ENCODE measurements at places on chromosomes 6 and 20.

DNA sequence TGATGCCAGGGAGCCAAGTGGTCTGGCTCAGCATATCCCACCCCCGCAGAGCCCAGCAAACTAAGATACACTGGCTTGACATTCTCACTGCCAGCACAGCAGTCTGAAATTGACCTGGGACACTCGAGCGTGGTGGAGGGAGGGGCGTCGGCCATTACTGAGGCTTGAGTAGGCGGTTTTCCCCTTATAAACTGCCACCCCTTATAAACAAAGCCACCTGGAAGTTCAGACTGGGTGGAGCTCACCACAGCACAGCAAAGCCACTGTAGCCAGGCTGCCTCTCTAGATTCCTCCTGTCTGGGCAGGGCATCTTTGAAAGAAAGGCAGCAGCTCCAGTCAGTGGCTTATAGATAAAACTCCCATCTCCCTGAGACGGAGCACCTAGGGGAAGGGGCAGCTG lies 19.4 kb downstream of the TINAG start:
- no peak for DNase-seq

DNA sequence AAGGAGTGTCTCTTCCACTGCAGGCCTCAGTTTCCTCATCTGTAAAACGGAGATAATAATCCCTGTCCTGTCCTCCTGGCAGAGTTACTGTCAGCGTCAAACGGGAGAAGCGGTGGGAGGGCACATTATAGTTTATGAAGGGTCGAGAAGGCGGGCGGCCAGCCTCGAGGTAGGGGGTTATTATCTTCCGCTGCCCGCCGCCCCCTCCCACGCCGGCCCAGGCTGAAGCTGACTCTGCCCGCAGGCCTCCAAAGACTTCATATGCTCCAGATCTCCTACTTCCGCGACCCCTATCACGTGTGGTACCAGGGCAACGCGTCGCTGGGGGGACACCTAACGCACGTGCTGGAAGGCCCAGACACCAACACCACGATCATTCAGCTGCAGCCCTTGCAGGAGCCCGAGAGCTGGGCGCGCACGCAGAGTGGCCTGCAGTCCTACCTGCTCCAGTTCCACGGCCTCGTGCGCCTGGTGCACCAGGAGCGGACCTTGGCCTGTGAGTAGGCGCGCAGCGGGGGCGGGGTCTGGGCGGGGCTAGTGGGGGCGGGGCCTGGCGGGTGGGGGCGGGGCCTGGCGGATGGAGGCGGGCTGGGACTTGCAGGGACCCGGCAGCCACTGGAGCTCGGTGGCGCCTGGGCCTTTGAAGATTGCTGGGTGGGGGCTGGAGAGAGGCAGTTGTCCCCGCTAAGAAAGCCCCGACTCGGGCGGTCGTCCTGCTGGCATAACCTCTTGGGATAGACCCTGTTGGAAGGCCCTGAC lies 2.8 kb downstream of the PROCR start:
- no peak for DNase-seq

GRCh38 chr20:21376626-21377025 lies 20.7 kb downstream of the NKX2-4 start:
- DNase-seq: no peak

- no peak for DNase-seq
Measured at GRCh38 chr6:167927246-167927645, 70.2 kb upstream of the KIF25 start.

- DNase-seq: no peak
Measured at GRCh38 chr6:16991981-16992629, 109.7 kb upstream of the STMND1 start.

DNA sequence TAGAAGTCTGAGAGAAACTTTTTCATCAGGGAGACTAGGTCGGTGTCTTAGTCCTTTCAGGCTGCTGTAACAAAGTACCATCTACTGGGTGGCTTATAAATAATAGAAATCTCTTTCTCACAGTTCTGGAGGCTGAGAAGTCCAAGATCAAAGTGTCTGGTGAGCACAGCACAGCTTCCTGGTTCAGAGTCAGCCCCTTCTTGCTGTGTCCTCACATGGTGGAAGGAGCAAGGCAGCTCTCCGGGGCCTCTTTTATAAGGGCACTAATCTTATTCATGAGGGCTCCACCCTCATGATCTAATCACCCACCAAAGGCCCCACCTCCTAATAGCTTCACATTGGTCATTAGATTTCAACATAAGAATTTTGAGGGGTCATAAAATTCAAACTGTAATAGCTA lies 122.8 kb downstream of the CCDC170 start:
- DNase-seq: no peak

GRCh38 chr20:17636523-17637412 lies 45.3 kb downstream of the RRBP1 start:
- DNase-seq: no peak

Measured in stimulated activated CD4-positive, alpha-beta T cell treated with anti-CD3 and anti-CD28 coated beads, Interleukin-2, amount 100 ng/mL, for 24 hours (primary cell).